Fibroblast of villous mesenchyme (primary cell): ENCODE measurements at places on chromosomes 12 and 14.

DNA sequence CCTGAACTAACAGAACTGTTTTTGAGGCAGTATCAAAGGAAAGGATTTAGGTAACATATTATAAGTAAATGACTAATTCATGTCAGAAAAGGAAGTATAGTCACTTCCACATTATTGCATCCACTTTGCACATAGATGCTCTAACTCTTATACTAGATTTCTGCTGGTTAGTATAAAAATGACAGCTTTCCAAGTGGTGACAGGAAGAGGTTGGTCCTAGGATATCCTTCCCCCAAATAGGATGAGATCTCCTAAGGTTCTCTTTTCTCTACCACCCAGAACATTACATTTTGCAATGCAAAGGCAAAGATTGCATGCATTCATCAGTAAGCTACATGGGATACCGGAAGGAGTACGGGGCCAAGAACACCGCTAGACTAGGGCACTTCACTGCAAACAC is 15.2 kb downstream of the DAD1 start:
- no peak for DNase-seq

GRCh38 chr12:80059102-80059501 is 40.2 kb upstream of the OTOGL start:
- no peak for DNase-seq

DNA sequence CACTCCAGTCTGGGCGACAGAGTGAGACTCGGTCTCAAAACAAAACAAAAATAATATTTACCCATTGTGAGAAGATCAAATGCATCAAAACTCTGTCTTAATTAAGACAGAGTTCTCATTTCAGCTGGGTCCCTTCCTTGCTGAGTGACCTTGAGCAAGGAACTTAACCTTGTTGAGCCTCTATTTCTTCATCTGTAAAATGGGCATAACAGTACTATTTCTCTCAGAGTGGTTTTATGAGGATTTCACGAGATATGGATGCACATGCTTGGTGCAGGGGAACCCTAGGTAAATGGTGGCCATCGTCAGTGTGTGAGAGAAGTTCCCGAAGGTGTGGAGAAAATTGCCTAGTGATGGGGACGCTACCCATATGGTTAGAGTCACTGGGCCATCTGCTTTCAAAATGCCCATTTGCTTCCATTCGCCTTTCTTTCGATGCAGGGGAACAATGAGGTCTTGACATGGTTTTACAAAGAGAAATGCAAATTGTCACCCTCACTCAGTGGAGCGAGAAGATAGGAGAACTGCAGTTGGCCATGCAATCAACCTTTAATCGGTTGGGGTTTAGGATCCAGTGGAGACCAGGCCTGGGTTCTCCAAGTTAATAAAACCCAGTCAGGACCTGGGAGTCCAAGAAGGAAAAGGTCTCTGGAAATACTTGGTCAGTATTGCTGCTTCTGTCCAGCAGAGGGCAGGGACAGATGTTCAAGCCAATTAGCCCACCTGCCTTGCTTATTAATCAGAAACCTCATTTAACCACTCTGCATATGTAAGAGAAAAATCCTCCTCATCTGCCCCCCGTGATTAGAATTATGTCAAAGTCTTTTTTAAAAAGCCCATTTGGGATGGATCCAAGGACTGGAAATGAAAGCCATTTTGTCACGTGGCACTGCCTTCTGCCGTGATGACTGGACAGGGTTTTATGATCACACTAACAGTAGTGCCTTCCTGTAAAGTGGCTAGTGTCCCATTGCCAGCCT is 37.2 kb downstream of the CFAP251 start:
- DNase-seq, result no peak

DNA sequence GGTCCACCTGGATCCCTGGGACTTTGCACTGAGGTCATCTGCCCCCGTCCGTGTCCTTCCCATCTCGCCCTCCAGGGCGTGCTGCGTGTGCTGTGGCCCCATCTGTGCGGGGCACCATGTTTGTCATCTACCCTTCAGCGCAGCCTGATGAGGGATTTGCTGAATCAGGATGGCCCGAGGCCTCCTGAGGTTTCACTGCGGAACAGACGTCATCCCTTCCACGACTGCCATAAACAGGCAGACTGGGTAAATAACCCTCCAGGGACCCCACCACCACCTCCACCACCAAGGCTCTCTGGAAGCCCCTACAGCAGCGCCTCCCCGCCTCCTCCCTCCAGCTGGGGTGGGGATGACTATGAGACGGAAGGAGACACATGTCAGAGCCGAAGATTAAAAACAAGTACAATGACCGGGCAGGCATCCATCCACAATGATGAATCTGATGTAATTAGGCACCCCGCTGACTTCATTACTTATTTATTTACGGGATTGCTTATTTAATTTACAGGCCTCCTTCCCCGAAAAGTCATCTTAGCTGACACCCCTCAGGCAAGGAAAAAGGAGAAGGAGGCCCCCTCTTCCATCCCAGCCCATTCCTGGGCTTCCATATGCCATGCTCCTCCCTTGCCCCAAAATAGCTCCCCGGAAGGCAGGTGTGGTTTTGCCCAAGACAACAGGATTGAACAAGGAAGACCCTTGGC is 39.4 kb downstream of the NCOR2 start:
- peak; percentile 70 for DNase-seq

- no peak for DNase-seq
Measured at GRCh38 chr12:94942663-94943062, 60.8 kb downstream of the NDUFA12 start.

GRCh38 chr14:22668863-22669262 is 24.7 kb upstream of the OR6J1 start:
- DNase-seq, result peak; percentile 38

DNA sequence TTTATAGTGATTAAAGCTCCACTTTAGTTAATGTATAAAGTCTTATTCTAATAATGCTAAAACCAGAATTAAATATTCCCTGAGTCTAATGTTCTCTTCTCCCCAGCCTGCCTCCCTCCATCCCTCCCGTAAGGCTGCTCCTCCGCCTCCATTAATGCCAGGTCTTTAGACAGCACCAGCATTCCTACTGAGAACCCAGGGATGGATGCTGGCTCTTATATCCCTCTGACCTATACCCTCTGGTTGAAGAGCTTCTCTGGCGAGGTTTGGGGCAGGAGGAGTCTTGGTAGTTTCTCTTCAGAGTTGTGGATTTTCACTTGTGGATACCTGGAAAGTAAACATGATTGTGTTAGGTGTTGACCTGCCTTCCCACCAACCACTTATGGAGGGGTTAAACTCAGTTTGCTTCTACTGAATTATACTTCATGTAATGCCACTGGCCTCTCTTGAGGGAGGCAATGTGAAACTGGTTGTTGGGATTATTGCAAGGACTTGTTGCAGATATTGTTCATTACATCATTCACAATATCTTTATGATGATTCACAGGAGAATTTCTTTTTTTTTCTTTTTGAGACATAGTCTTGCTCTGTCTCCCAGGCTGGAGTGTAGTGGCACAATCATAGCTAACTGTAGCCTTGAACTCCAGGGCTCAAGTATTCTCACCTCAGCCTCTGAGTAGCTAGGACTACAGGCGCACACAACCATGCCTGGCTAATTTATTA is 11.1 kb upstream of the SMAGP start:
- DNase-seq, result peak; percentile 44

- no peak for DNase-seq
Measured at GRCh38 chr12:79191391-79191790, 326.8 kb downstream of the SYT1 start.

- DNase-seq, result no peak
Measured at GRCh38 chr14:21384494-21384851, 654 bp upstream of the SUPT16H start.

DNA sequence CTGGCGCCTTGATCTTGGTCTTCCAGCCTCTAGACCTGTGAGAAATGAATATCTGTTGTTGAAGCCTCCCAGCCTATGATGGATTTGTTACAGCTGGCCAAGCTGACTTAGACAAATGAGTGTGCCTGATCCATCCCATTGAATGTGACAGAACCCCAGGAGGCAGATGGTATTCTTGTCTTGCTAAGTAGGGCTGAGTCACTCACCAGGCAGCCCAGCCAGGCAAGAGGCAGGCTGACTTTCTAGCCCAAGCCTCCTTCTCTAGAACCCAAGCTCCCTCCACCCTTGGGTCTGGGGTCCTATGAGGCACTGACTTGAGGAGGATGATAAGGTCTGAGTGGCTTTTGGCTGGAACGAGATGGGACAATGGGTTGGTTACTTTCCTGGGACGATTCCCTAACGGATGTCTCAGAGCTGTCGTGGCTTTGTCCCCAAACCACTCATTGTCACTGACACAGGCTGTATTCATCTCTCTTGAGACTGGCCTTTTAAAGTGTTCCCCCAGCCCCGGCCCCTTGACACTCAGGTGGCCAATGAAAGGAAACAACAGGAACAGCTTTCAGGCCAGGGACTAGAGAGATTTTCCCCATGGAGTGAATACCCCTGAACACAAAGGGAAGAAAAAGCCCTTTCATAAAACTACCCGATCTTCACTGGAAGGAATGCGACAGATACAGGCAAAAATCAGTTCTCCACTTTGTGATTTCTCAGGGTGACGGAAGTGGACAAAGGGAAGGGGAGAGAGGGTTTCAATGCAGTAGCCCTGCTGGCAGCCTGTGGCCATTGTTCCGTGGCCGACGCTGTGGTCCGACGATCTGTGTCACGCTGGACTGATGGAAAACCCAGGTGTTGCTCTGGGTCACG is 264.2 kb downstream of the AACS start:
- no peak for DNase-seq

- no peak for DNase-seq
Measured at GRCh38 chr14:22476887-22477286, 112.1 kb downstream of the DAD1 start.

DNA sequence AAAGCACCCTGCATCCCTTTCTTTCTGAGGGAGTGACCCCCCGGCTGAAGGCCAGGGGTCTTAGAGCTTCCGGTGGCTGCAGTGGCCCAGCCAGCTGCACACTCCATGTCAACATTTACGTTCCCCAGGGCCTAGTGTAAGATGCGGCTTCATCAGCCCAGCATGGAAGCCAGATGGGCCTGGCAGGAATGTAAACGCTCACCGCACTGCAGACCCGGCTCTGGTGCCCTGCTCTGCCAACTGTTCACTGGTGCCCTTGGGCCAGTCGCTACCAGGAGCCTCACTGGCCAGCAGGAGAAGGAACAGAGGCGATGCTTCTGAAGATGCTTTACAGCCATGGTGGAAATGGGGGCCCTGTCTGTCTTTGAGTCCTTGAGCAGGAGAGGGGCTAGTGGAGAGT is 8.6 kb upstream of the TMEM119 start:
- peak; percentile 51 for DNase-seq

DNA sequence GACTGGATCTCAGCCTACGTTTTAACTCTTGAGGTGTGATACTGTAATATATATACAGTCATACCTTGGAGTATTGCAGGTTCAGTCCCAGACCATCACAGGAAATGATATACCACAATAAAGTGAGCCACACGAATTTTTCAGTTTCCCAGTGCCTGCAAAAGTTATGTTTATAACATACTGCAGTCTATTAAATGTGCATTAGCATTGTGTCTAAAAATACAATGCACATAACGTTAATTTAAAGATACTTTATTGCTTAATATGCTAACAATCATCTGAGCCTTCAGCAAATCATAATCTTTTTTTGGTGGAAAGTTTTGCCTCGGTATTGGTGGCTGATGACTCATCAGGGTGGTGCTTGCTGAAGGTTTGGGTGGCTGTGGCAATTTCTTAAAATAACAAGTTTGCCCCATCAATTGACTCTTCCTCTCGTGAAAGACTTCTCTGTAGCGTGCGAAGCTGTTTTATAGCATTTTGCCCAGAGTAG is 18.9 kb downstream of the PYROXD1 start:
- DNase-seq, result no peak

GRCh38 chr12:6539314-6539682 is 5.0 kb downstream of the GAPDH start:
- DNase-seq, result no peak

DNA sequence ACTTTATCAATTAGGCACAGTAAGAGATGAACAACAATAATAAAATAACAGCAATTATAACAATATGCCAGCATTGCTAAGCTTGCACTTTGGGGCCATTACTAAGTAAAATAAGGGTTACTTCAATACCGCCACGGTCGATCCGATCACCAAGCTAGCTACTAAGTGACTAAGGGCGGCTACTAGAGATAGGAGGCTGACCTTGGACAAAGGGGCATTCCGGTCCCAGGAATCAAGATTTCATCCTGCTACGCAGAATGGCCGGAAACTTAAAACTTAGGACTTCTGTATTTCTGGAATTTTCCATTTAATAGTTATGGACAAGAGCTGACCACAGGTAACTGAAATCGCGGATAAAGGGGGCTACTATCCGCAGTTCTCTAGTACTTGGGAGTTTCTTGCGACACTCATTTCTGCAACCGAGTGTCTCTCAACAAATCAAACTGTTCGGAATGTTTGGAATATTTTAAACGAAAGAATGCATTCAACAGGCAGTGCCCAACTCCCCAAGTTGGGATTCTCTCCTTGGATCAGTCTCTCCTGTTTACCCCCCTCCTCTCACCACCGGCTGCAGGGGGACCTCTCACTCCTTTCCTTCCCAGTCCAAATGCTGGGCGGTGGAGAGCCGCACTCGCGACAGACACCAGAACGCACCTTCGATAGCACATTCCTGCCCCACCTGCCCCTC is 650 bp downstream of the HEBP1 start:
- peak; percentile 40 for DNase-seq

GRCh38 chr14:59238216-59238615 is 49.7 kb downstream of the DAAM1 start:
- no peak for DNase-seq

- peak; percentile 38 for DNase-seq
Measured at GRCh38 chr14:103195828-103196615, 72.8 kb downstream of the TNFAIP2 start.

- DNase-seq, result peak; percentile 65
Measured at GRCh38 chr14:75141967-75142366, 15.1 kb upstream of the NEK9 start.

DNA sequence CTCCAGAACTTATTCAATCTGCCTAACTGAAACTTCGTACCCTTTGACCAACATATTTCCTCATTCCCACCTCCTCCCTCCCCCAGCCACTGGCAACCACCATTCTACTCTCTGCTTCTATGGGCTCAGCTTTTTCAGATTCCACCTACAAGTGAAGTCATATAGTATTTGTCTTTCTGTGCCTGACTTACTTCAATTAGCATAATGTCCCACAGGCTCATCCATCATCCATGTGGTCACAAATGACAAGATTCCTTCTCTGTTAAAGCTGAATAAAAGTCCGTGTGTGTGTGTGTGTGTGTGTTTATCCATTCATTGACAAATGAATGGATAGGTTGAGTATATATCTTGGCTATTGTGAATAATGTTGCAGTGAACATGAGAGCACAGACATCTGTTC is 1.3 kb upstream of the C14orf39 start:
- no peak for DNase-seq

DNA sequence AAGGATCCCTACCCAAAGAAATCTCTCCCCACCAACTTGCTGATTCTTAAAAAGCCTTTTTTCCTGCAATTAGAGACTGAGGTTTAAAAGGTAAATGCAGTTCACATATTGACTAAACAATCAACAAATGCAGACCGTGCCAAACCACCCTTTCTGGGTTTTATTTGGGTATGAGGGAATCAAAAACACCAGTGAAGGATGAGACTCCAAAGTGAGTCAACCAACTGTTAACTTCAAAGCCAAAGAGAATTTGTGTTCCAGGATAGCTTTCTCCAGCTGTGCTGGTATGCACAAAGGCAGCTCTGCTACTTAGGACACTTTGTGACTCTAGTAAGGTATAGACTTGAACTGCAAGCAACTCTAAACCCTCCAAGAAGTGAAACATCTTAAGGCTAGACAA is 39.4 kb downstream of the RPS29 start:
- DNase-seq, result no peak

- peak; percentile 1 for DNase-seq
Measured at GRCh38 chr14:78399316-78399889, 229.2 kb downstream of the NRXN3 start.
